GM06990 (cell line): ENCODE measurements at places on chromosomes 3 and 15.

DNA sequence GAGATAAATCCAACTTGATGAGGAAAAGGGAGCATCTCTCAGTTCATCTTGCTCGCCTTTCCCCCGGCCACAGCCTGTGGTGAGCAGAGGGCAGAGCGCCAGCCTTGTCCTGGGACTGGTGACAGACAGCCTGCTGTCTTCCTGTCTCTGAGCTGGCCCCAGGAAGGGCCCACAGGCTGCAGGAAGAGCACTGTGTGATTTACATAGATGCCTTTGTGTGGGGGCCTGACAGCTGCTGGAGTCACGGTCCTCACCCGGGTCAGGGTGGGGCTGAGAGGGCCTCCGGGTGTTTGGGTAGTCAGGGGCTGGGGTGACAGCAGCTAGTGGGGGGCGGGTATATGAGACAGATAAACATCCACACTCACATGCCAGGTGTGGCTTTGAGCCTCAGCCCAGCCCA, 29.3 kb downstream of the PLA2G4D start:
- no peak for DNase-seq

GRCh38 chr3:41296556-41296955, 97.3 kb downstream of the CTNNB1 start:
- DNase-seq, result no peak

GRCh38 chr3:24538891-24539290, 44.2 kb upstream of the THRB start:
- no peak for DNase-seq

- DNase-seq, result no peak
Observed at GRCh38 chr3:44842376-44842775, 19.3 kb upstream of the TMEM42 start.

- no peak for DNase-seq
Observed at GRCh38 chr15:58346361-58346760, 85.4 kb upstream of the LIPC start.

- DNase-seq, result peak; percentile 20
Observed at GRCh38 chr3:36648241-36649034, 115.9 kb downstream of the DCLK3 start.

- DNase-seq, result peak; percentile 59
Observed at GRCh38 chr3:2944628-2945027, 165.5 kb downstream of the IL5RA start.

DNA sequence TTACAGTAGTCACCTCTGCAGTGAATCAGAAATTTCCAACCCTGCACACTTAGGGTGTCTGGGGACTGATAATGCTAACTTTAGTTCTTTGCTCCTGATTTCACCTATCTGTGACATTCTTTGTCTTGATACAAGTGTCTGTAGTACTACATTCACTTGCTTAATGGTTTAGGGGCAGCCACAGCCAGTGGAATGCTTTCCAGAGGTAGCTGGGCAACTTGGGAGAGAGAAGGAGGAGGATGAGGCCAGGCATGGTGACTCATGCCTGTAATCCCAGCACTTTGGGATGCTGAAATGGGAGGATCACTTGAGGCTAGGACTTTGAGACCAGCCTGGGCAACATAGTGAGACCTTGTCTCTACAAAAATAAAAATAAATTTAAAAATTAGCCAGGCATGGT, 8.5 kb downstream of the BAHD1 start:
- DNase-seq, result no peak

GRCh38 chr3:945738-946137, 147.1 kb upstream of the CNTN6 start:
- no peak for DNase-seq

DNA sequence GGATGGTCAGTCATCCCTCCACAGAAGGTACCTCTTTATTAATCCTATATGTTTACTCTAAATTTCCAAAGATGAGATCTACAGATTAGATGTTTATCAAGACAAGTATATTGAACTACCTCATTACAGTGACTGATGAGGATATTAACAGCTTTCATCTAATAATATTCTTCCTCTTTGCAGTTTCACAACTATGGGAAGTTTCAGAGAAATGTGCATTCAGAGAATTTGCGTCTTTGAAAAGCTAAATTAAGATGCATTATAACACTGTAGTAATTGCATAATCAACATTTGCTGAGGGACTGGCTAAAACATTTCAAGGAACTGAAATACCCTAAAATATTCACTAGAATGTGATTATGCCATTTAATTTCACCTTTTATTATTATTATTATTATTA, 46.7 kb downstream of the MCF2L2 start:
- DNase-seq, result no peak

- DNase-seq, result no peak
Observed at GRCh38 chr3:54345847-54346375, 223.6 kb downstream of the CACNA2D3 start.

GRCh38 chr3:177201700-177202397, 4.6 kb upstream of the TBL1XR1 start:
- peak; percentile 57 for DNase-seq

DNA sequence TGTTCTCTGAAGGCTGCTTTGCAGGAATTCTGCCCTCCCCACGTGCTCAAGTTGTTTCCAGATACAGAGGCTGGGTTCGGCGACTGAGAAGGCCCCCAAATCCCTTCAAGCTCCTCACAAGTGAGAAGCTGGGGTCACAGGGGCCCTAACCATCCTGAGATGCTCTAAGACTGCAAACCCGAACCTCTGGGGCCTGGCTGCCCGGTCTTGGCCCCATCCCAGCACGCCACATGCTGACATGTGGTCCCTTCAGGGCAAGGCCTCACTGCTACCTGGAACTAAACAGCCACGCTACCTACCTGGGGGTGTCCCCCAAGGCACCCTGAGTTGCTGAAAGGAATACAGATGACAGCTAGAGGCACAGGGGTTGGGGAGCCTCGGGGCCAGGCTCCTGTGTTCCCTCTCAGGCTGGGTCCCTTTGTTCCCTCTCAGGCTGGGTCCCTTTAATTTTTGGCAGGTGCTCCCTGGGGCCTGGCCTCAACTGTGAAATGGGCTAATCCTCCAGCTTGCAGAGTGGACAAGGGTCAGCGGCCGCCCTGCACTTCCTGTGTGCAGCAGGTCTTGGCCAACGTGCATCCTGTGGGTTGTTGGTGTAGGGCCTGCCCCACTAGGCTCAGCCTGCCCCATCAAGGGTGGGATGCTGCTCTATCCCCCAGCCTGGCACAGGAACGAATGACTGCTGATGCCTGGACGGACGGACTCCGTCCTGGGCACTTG, 32.5 kb downstream of the KLHL25 start:
- DNase-seq, result no peak

GRCh38 chr15:26449291-26449690, 323.6 kb downstream of the GABRB3 start:
- no peak for DNase-seq

GRCh38 chr3:147428754-147429153, 19.6 kb downstream of the ZIC1 start:
- no peak for DNase-seq

DNA sequence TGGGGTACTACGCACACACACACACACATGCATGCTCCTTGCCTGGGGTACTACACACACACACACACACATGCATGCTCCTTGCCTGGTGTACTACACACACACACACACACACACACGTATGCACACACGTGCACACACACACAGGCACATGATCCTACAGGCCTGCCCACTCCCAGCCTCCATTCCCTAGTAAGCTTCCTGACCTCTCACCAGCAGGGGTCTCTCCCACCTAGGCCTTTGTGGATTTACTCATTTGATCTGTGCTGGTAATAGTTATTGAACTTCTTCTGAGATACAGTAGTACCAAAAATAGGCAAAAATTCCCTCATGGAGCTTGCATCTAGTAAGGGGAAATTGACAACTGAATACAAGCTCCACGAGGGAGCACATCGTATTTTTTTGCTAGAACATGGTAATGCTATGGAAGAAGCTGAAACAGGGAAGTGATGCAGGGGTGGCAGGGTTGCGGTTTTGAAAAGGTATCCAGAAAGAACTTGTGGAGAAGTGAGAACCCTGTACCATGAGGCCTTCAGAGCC, 19.1 kb downstream of the TTC21A start:
- no peak for DNase-seq

DNA sequence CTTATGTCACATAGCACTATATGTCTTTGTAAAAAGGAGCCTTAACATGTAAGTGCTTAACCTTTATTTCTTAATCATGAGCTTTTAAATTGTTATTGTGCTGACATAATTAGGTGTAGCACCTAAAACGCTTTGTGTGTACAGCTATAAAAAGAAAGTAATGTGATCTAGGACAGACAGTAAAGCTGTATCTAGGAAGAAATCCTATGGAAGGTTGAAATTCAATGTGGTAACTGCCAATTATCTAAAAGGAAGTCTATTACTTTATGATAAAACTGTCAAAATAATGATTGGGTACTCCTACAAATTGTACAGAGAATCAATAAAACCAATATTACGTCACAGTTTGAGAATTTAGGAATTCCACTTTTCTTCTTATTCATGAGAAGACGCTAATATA, 87.9 kb downstream of the CDIN1 start:
- no peak for DNase-seq

DNA sequence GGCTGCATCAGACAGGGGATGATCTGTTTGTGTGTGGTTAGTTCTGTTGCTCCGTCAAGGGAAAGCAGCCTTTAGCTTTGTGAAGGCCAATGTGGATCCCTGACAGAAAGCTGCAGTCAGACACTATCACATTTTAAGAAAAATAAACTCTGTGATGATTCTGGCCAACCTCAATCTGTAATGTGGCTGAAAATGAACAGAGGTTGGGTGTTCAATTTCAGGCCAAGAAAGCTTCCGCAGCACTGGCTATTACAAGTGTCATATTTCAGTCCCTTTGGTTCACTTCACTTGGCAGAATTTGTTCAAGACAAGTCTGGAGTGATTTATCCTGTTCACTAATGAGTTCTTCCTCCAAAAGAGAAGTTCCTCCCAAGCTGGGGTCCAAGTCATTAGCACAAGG, 571.8 kb upstream of the IL12A start:
- no peak for DNase-seq

DNA sequence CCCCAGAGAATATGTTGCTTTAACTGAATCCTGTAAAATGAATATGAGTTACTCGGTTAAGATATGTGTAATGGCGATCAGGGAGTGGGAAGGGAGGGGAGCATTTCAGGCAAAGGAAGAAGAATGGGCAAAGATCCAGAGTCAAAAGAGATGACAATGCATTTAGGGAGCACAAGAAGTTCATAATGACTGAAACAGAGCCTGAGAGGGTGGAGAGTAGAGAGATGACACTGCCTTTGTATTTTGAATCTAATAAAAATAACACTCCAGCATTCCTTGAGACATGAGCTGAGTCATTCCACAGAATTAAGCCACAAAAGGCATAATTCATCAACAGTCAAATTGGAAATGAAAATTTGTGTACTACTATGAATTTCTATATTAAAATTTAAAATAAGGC, 105.3 kb upstream of the PEX5L start:
- DNase-seq, result no peak

- DNase-seq, result no peak
Observed at GRCh38 chr3:178771511-178771910, 235.3 kb downstream of the KCNMB2 start.

DNA sequence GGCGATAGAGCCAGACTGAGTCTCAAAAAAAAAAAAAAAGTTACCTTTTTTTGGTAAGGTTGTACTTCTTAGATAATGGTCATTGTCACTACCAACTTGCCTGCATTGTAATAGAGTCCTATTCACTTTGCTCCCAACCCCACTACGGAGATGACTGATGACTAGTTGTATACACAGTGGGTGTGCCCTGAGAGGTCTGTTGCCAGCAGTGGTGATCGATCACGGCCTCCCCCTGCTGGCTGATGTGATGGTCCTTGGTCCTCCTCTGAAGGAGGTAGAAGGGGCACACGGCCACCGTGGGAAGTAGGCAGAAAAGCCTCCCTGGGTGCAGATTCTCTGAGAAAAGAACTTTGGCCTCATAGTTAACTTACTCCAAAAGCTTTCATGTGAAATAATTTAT, 10.7 kb downstream of the GCNT3 start:
- DNase-seq, result peak; percentile 39

GRCh38 chr3:61015859-61016258, 235.4 kb downstream of the FHIT start:
- no peak for DNase-seq

GRCh38 chr3:190807719-190808375, 54.6 kb downstream of the GMNC start:
- DNase-seq, result no peak

- no peak for DNase-seq
Observed at GRCh38 chr3:101204246-101204645, 116.1 kb downstream of the IMPG2 start.

GRCh38 chr3:60086811-60087210, 1037.0 kb upstream of the CFAP20DC start:
- DNase-seq, result peak; percentile 26

- no peak for DNase-seq
Observed at GRCh38 chr3:185153171-185153771, 411 bp upstream of the C3orf70 start.

DNA sequence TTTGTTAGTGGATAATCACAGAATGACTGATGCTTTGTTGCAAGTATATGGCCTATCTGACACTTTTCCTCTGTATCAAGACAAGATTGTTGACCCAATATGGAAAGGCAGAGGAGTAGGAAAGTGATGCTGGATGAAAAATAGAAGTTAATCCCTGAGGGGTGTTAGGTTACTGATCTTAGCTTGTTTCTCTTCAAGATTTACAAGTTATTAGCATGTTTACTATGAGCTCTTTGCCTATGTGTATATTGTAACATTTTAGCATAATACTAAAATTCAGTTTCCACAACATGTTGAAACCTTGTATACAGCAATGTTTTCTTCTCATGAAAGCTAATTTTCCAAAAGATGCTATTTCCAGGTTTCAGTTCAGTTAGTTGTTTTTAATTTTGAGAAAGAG, 120.4 kb upstream of the CCNL1 start:
- DNase-seq, result no peak

GRCh38 chr3:56131974-56132590, 336.2 kb downstream of the ERC2 start:
- no peak for DNase-seq

- DNase-seq, result no peak
Observed at GRCh38 chr3:117282566-117282965, 573.0 kb downstream of the TUSC7 start.

DNA sequence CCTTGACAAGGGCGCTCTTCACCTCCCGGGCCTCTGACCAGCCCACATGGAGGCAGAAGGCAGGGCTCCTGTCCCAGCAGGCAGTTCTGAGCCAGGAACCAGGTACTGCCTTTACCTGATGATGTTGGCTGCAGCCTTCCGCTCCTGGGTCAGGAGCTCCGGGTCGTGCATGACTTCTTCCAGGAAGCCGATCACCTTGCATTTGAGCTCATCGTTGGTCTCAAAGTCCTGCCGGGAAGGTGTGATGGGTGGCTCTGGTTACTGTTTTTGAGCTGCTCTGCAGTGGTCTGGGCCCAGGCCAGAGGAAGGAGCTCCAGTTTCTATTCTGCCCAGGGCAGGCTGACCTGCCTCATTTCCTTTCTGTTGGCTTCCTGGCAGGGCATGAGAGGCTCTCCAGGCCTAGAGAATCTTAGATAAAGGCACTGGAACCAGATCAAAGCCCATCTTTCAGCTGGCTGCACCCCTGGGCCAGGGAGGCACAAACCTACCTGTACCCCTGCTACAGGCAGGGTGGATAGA, 53.2 kb upstream of the CTSH start:
- DNase-seq, result no peak

DNA sequence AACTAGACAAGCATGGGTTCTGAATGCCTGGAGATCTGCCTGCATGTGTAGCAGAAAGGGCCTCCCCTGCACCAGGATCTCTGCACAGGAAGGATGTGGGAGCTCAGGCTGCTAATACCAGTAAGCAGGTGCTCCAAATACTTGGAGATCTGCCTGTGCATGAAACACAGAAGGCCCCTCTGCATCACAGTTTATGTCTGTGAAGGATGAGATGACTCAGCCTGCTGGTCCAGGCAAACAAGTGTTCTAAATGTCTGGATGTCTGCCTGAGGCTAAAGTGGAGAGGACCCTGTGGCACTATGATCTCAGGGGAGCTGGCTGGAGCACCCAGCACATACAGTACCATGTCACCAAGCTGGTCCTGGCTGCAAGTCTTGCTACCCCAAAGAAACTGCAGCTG, 678.8 kb downstream of the MCTP2 start:
- DNase-seq, result no peak
